ENCODE measurements at places on chromosomes 3 and 15.

DNA sequence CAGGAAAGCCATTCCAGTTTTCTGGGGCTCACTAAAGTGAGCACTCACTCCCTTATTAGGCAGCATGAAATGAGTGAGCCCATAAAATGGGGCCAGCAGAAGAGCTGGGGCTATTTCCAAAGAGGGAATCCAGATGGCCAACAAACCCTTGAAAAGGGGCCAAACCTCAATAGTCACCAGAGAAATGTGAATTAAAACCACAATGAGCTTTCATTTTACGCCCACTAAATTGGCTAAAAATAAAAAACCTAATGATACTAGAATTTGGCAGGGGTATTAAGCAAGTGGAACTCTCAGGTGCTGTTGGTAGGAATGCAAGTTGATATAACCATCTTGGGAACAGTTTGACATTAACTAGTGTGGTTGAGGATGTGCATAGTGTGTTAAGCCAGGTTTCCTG lies 42.1 kb upstream of the RAF1 start:
- DNase-seq: no peak

GRCh38 chr3:143203848-143204247 lies 84.3 kb downstream of the CHST2 start:
- no peak for DNase-seq

DNA sequence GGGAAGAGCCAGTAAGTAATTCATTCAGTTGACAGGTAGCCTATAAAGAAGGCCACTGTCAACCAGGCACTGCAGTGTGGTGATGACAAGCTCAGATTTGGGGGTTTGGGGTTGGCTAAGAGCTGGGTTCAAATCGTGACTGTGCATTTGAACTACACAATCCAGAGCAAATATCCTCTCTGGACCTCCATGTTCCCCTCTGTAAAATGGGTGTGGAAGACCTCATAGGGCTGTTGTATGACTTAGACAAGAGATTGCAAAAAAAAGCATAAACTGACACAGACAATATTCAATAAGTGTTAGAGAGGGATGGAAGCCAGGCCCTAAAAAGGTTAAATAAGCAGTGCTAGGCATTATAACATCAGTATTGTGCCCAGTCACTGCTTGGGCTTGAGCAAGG lies 59.7 kb upstream of the CTDSPL start:
- DNase-seq: no peak

DNA sequence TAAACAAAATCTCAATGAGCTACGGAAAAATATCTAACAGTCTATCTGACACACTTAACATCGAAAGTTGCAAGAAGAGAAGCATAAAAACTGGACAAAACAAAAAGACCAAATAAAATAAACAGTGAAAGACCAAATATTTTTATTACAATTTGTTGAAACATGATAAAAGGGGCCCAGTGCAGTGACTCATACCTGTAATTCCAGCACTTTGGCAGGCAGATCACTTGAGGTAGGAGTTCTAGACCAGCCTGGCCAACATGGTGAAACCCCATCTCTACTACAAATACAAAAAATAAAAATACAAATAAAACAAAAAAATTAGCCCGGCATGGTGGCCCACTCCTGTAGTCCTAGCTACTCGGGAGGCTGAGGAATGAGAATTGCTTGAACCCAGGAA lies 914.0 kb upstream of the ALCAM start:
- no peak for DNase-seq

- no peak for DNase-seq
Measured at GRCh38 chr15:41921639-41922038, 27.8 kb upstream of the SPTBN5 start.

GRCh38 chr3:97765336-97765735 lies 778 bp downstream of the ARL6 start:
- DNase-seq: no peak

- no peak for DNase-seq
Measured at GRCh38 chr3:63927422-63928280, 15.5 kb upstream of the SCAANT1 start.

GRCh38 chr15:83209333-83209732 lies 1.7 kb upstream of the HDGFL3 start:
- DNase-seq: no peak

DNA sequence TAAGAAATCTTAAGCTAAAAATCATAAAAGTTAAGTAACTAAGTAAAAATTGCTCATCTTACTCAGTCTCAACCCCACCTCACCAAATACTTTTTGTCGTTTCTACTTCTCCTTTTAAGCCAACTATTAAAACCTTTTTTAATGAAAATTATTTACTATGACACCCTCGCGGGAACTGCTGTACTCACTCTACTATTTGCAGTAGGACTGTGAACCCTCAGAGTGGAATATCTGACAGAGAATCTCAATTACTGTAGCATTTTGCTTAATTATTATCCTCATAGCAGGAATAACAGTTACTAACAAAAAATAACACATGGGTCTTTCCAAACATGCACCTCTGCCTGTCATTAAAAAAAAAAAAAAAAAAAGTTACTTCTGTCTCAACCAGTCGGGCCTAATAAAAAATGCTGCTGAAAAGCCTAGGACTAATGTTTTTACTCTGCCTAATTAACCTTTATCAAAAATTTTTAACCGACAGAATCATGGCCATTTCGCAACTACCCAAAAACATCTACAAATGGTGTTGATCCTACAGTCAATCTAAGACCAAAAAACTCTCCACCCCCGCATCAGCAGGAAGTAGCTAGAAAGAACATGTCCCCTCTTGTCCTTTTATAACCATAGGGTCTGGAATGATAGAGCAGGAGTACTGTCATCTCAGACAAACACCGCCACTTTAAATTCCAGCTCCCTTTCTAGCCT lies 10.2 kb downstream of the ALDH1L1 start:
- no peak for DNase-seq

GRCh38 chr3:127899766-127900165 lies 15.3 kb upstream of the KBTBD12 start:
- DNase-seq: no peak

DNA sequence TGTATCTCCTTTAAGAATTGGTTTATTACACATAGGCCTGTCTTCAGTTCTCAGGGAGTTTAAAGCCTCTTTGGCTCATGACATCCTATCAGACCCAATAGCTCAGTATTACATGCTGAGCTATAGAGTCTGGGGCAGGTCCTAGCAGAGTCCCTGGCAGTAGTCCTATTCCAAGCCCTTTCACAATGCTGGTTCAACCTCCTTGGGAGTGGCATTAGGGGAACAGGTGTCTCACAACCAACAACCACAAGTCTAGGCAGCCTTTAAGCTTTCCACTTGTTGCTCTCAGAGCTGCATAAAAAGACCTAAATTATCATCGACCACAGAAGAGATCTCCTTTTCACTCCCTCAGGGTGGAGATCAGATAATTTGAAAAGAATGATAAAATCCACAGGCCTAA lies 22.8 kb upstream of the C2CD4B start:
- DNase-seq: no peak

DNA sequence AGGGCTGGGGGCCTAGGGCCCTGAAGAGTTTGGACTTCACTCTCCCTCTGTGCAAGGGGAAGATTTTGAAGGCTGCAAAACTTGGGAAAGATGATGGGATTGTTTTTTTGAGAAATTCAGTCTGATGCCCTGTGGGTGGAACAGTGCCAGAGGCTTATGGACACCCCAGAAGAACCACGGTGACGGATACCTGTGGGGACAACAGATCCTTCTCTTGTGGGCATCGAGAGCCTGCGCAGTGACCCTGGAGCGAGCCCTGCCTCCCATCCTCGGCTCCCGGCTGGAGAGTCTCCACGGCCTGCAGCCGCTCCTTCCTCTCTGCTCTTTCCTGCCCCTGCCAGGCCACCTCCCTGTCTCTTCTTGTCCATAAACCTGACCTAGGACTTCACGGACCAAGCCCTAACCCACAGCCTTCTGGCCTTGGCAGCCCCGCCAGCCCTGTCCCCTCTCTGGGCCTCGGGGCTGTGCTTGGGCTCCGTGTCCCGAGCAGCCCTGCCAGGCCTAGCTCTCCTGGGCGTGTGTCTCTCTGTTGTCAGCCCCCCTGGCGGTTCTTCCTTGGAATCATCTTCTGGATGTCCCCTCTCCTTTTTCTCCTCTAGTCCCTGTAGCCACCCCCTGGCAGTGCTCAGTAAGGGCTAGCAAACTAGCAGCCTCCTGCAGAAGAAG lies 98.4 kb downstream of the VGLL4 start:
- DNase-seq: no peak

DNA sequence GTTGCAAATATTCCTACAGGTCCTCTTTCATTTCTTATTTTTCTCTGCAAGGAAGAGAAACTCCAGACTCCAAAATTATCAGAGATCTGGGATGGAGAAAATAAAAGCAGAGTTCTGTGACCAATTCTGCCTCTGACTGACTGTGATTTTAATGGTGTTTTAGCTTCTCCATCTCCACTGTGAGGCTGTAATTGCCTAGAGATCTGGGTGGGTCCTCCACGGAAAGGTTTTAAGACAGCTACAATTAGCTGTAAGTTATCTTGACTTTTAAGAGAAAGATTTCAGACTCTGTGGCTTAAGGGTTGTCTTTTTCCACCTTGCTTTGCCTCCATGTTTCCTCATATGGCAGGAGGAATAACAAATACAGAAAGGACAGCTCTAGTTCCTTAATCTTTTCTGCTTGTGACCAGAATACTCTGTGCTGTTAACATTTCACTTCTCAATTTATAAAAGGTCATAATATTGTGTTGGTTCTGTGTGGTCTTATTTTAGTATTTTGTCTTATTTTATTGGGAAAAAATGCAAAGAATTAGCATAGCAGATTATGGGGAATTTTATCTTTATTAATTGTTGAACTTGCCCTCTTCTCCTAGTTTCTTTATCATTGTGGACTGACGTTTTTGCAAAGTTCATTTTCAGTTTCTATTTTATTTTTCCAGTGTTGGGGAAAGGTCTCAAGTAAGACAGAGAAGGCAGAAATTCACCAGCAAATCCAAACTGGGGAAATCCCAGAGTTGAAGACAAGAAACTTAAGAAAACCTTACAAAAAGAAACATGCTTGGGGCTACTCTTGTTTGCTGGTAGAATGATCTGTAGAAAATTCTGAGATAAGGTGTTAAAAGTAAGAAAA lies 157.9 kb downstream of the RAP2B start:
- DNase-seq: no peak

- DNase-seq: no peak
Measured at GRCh38 chr15:23736033-23736673, 49.0 kb upstream of the NDN start.

DNA sequence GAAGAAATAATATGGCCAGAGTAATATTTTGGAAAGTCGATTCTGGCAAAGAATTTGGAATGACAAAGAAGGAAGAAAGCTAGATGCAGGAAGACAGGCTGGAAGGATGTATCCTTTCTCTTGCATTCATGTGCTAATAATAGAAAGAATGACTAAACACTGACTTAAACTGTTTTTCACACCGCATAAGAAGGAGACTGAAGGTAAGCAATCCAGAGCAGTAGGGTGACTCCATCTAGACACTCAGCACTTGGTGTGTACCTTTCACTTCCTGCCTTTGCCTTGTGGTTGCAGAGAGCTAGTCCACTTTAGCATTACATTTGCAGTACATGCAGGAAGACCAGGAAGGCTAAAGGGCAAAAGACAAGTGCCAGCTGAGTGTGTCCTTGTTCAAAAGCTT lies 234.6 kb downstream of the RBMS3 start:
- no peak for DNase-seq

- DNase-seq: no peak
Measured at GRCh38 chr3:178900029-178900646, 171.5 kb downstream of the ZMAT3 start.

GRCh38 chr15:66251790-66252684 lies 1.5 kb downstream of the MEGF11 start:
- peak; percentile 19 for DNase-seq

DNA sequence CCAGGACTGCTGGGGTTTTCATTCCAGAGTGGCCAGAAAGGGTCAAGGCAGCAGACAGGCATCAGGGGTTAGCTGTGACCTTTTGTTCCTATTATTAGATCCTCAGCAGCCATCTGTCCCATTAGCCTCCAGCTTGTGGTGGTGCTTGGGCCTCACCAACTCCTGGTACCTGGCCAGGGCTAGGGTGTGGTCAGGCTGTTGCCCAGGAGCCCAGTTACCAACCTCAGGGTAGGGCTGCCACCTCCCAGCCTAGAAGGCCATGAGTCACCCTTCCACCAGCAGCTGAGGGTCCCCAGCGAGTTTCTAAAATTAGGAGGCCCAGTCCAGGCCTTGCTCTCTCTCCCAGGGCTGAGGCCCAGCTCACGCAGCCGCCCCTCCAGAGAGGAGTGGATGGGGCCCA lies 12.2 kb downstream of the TMEM43 start:
- no peak for DNase-seq

Data from central memory CD4-positive, alpha-beta T cell (primary cell).